Stimulated activated CD8-positive, alpha-beta memory T cell treated with anti-CD3 and anti-CD28 coated beads, Interleukin-15, amount 100 ng/mL, for 4 hours (primary cell): ENCODE measurements at places on chromosomes 2 and 18.

DNA sequence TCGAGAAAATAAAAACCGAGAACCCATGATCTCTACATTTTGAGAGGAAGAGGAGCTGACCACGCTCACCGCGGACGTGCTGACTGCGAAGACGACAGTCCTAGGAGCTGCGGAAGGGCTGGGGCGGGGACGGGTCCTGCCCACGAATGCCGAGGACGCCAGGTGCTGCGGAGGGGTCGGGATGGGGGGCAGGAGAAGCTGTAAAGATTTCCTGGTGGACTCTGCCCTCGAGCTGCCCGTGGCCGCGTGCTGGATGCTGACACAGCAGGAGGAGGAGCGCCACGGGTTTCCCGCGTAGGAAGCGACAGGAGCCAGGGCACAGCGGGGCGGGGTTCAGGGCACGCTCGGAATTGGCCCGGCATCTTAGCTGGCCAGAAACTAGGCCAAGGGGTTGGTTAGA is 22.2 kb downstream of the ZSCAN30 start:
- no peak for DNase-seq

DNA sequence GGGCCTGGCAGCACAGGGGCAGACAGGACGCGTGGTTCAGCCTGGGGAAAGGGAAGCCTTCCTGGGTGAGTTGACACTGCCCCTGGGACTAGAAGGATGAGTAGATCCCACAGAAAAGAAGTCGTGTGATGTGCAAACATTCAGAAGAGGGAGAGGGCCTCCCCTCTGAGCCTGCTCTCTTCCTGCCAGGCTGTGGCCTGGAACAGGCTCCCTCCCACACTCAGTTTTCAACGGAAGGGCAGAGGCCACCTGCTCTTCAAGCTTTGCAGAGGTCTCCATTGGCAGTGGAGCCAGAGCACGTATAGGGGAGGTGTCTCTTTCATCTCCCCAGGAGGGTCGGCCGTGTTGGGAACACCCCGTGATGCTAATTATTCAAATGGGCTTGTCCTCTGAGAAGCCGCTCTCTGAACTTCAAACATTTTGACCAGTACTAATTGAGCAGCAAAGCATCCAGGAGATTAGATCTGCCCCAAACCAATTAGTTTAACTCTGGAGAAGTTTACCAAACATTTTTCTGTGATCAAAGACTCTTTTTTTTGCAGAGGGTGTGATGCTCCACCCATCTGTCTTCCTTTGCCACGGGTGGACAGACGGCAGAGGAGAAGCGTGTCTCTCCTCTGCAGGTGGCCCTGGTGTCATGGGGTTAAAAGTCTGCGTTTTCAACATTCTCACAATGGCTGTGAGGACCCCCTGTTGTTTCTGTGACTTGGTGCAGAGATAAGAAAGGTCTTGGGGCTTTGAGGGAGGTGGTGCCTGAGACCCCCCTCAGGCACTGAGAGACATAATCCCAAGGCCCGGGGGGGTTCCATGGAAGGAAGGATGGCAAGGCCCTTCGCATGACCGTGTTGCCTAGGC is 29.5 kb upstream of the ODC1 start:
- no peak for DNase-seq

DNA sequence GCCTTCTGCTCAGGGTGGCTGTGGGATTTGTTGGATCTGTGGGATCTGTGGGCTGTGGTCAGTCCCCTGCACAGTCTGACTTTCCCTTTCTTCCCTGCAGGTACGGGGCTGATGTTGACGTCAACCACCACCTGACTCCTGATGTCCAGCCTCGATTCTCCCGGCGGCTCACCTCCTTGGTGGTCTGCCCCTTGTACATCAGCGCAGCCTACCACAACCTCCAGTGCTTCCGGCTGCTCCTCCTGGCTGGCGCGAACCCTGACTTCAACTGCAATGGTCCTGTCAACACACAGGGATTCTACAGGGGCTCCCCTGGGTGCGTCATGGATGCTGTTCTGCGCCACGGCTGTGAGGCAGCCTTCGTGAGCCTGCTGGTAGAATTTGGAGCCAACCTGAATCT is 17.5 kb downstream of the ASB1 start:
- no peak for DNase-seq

DNA sequence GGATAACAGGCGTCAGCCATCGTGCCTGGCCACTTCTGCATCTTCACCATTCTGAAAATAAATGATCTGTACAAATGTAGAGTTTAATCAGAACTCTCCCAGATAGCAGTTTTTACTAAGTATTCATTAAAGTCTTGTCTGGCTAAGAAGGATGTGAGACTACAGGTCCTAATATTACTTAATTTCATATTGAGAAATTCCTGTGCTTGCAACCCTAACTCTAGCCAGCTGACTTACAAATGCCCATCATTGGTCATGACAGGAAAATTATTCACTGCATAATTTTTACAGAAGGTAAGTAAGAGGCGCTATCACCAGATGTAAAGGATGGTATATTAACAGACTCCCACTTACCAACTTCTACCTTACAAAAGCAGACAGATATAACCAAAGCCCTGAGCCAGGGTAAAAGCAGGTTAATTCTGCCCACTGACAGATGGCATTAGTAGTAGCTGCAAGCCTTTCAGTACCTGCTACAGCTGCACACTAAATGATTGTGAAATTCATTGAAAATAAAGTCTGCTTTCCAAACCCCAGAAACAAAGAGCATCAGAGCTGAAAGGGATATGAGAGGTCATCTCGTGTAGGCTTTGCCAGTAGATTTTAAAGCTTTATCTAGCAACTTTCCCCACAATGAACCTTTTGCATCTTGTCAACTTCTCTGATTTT is 271.3 kb upstream of the STON1 start:
- DNase-seq: no peak

GRCh38 chr2:223859070-223859469 is 21.7 kb upstream of the AP1S3 start:
- no peak for DNase-seq

DNA sequence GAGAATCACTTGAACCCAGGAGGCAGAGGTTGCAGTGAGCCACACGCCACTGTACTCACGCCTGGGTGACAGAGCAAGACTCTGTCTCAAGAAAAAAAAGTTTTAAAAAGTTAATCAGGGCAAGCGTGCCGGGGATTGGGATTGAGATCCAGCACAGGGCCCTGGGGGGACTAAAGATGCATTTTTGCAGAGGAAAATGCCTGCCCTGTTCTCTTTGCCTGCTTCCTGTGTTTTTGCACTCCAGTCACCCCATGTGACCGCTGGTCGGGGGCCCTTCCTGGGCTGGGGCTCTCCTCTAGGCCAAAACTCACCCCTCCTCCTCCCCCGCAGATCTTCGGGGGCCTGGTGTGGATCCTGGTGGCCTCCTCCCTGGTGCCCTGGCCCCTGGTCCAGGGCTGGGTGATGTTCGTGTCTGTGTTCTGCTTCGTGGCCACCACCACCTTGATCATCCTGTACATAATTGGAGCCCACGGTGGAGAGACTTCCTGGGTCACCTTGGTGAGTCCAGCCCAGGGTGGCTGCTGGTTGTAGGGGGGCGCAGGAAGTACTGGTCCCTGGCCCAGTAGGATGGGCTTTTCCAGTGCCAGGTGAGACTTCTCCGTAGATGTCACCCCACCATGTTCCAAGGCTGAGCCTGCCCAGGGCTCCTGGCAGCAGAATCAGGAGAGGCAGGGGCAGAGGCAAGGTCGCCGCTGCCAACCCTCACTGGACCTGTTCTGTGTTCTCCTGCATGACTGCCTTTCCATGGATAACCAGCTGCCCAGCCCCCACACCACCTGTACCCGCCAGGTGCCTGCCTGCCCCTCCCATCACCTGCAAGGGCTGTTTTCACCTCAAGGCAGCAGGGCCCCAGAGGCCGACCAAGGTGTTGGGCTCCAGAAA is 22.4 kb downstream of the MAL start:
- no peak for DNase-seq

DNA sequence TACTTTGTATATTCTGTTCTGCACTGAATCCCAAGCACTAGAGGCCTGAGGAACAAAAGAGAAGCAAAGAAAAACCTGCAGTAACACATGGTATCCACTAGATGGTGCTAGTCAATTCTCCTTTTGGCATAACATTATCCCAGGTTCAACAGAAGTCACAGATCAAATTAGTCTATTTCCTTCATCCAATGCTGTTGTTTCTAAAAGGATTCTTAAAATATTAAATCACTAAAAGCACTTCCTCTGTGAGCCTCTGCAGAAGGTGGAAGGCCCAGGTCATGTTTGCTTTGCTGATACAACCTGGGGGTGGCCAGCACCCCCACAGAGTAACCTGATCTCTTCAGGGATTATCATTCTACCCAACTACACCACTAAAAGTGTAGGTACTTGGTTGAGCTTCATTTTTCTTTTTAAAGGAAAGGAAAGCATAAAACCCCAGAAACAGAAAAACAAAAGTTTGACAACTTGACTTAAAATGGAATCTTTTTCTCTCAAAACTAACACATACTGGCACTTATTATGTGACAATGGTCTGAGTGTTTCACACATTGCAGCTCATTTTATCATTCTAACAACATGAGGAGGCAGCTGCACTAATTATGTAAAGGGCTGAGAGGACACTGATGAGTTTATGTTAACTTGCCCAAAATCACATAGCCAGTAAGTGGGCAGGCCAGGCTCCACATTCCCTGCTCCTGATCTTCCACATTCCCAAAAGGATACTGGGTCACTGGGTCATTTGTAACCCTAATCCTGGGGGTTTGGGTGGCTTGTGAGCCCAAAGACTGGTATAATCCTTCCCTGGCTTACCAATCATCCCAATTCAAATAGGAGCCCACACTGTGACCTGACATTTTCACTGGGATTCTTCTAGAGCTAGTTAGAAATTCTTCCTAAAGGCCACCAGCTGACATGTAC is 66.8 kb upstream of the DNER start:
- DNase-seq: no peak

DNA sequence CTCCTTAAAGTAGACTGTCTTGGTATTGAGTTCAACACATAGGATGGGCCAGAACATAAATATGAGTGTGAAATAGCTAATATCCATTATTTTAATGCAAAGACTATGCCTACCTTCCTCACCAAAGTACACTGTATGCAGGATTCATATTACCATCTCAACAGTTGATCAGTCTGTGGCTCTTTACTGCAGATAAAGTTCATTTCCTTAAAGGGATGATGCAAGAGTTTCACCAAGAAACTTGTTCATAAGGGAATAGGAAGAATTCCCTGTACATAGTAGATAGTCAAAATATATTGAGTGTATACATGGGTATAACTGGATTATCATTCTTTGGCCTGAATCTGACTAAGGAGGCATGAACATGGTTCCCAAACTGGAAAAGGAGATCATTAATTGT is 35.0 kb downstream of the MARS2 start:
- no peak for DNase-seq

DNA sequence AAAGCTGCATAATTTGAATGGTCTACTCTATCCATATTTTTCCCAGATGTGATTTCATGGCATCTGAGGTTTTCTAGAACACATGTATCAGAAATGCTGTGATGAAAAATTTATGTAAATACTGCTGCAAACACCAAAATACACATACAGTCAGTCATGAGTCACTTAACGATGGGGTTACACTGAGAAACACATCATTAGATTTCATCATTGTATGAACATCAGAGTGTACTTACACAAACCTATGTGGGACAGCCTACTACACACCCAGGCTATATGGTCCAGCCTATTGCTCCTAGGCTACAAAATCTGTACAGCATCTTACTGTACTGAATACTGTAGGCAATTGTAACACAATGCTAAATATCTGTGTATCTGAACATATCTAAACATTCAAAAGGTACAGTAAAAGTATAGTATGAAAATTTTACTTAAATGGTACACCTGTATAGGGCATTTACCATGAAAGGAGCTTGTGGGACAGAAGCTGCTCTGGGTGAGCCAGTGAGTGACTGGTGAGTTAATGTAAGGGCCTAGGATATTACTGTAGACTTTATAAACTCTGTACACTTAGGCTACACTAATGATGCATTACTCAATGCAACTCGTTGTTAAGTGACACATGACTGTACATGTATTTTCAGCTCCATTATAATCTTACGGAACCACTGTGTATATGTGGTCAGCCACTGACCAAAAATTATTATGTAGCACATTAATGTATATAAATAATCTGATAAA is 33.5 kb downstream of the PNO1 start:
- DNase-seq: no peak

GRCh38 chr2:170651624-170652325 is 63.4 kb upstream of the SP5 start:
- DNase-seq: peak; percentile 2

DNA sequence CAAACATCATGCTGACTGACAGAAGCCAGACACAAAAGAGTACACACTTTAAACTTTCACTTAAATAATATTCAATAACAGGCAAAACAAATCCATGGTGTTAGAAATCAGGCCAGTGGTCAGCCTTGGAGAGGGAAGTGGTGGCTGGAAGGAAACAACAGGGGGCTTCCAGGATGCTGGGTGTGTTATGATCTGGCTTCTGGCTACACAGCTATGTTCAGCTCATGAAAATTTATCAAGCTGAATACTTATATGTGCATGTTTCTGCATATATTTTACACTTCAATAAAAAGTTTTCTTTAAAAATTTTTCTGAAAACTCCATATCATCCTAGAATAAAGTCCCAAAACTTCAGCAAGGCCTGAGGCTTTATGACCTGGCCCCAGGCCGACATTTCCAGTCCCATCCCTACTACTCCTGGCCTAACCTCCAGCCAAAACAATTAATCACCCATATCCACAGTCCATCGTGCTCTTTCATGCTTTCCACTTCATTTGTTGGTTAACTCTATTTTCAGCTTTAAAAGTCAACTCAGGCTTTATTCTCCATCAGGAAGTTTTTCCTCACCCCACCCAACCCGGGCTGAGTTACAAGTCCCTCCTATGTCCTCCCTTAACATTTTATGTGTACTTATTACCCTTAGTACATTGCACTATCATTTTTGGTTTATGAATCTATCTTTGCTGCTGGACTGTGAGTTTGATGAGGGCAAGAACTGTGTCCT is 27.9 kb upstream of the SPTBN1 start:
- DNase-seq: no peak
